ENCODE measurements at places on chromosomes 1 and 21.

DNA sequence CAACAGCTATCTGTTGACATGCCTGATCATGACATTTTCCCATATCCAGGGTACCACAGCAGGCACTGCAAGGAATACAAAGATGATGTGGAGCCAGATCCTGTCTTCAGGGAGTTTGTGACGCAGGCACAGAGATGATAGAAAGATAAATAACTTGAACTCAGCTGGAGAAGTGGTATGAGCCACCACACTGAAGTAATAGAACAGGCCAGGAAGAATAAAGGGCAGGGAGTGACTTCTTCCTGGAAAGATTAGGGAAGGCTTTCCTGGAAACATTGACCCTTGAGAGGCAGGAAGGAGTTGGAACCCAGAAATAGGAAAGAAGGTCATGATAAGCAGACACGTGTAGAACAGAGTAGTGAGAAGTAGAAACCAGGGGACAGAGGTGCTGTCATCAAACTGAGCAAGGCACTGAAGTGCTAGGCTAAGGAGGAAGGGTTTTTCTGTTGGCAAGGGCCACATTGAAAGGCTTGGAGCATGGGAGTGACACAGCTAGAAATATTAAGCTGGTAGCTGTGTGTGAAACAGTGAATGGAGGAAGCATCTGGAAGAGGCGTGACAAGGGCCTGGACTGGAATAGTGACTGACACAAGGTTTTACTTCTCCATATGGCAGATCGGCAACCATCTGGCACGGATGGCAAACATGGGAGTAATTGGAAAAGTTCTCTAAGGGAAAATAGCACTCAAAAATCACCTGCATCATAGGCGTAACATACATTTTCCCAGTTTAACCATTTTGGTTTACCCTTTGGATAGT is 68.4 kb downstream of the AK5 start:
- no peak for DNase-seq

GRCh38 chr21:42857216-42857615 is 22.1 kb downstream of the WDR4 start:
- no peak for DNase-seq

DNA sequence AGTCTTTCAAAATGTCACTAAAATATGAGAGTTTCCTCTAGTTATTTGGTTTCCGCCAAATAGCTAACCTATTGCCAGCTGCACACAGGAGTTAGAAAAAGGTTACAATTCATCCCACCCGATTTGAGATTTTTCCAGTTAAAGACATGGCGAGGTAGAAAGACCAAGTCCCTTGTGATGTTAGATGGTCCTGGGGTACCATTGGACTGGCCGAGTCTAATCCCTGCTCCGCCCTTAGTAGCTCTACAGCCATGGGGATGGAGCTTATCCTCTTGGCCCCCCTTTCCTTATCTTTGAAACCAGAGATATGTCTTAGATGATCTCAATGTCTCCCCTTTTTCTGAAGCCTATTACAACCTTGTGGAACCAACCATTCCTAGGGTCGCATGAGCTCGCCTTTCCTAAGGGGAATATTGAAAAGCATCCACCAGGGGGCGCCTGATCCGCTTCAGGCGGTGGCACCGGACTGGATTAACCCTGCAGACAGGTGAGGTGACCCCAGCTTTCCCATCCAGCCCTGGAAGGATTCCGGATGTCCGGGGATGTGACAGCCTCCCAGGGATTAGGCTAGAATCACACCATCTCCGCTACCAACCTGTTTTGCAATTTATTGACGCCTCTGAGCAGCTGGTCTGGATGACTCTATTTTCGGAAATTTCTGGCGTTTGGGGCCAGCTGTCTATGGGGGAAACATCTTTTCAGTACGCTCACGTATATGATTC is 68.3 kb upstream of the SIM2 start:
- no peak for DNase-seq

DNA sequence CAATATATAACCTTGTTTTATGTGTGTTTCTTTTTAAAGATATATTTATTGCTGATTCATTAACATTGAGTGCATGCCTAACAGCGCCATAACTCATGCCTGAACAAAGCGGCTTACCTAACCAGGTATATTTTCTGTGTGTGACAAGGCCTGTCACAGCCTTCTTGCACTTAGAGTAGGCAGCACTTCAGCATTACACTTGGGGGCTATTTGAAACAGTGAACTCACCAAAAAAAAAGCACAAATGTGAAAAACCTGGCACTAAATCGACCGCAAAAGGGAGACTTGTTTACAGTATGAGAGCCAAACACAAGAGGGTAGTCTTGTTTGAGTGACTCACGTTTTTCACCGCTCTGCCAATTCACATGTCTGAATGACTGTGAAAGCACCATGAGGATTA is 111.7 kb downstream of the DISP1 start:
- peak; percentile 69 for DNase-seq

DNA sequence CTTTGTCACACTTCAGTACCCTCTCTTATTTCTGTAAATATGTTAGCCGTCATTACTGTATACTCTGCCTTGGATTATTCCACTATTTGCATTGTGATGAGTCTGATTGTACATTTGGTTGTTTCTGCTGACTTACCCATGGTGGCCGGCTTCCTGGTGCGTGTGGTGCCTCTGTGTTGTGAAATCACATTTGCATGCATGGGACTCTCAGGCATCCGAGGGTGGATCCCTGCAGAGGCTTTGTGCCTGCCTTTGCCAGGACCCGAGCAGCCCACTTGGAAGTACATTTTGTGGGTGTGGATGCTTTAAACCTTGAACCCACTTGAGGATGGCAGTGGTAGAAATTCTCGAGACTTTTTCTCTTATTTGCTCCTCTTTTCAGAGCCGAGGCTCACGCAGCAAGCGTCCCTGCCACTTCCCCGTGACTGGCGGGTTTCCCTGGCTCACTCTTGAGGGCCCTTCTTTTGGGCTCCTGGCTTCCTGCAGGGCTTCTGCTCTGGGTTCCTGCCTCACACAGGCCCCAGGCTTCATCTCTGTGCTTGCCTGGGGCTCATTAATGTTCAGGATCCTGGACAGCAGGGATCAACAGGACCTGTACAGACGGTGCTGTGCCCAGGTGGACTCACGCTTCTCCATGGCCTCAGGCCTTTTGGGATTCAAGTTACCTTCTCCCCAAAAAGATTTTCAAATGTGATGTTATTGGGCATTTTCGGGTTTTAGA is 36.6 kb downstream of the POFUT2 start:
- DNase-seq, result no peak

DNA sequence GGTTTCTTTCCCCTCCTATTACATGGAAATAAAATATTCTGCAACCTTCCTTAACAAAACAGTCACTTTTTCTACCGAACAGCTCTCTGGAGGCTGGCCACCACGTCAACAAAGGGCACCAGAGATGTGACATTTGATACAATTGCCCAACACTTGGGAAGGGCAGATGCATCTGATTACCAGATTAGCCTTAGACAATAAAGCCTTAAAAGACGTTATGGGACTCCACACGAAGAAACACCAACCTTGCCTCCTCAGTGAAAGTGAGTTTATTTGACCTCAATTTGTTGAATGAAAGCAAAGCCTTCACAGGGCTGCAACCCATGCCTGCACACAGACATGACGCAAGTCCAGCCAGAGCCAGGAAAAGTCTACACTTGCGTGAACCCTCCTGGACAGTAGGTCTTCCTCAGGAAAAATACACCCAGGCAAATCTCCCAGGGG is 136.1 kb downstream of the TGFBR3 start:
- no peak for DNase-seq

GRCh38 chr1:19156676-19157075 is 53.4 kb downstream of the UBR4 start:
- DNase-seq, result no peak

All from NCI-H1436 treated with DMSO at 0.1 percent for 48 hours (cell line).